ENCODE measurements at places on chromosomes 4 and X.

DNA sequence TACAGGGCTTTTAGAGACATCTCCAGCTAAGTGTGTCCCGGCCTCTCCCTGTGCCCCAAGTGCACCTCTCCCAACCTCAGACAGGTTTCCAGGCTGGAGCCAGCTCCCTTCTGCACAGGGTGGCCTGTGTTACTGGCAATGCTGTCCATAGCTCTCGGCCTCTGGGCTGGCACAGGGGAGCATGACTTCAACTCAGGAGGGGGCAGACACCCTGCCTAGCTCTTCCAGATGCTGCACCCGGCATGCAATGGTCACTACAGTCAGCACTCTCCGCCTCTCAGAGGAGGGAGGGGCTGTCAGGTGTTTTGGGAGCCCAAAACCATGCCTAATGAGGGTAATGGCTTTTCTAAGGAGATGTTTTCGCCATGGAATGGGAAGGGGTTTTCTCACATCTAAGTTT, 2.4 kb upstream of the IRAK1 start:
- ATAC-seq: no peak

DNA sequence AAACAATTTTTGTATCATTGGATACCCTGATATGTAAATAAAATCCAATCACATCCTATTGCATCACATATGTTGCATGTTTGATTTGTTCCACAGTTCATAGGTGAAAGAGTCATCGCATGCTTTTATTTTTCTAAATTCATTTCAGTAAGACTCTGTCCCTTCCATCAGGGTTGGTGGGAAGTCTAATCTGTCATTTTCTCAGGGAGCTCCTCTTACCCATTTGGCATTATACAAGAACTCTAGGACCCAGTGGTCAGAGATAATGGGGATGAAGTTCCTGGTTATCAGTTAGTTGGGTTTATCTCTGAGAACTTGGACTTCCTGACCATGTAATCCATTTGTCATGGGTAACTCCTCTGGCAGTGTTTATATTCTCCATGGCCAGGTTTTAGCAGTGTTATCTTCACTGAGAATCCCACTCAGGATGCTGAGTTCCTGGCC, 227.1 kb upstream of the JADE1 start:
- ATAC-seq: no peak

DNA sequence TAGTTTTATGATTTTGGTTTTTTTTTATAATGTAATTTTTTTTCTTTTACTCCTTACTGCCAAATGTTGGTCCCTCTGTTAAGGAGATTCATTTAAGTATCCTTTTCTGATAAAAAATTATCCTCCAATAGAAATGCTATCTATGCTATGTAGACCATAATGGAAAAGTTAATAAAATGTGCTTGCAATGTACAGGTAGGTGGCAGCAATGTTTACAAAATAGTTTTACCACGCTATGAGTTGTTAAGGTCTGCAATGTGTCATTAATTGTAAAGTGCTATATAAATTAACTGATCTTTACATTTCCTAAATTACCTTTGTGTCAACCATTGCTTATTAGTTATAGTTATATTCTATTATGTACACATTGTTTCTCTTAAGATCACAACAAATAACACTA, 3.8 kb upstream of the CENPC start:
- ATAC-seq: no peak

GRCh38 chrX:12383196-12383595, 244.9 kb downstream of the FRMPD4 start:
- no peak for ATAC-seq

DNA sequence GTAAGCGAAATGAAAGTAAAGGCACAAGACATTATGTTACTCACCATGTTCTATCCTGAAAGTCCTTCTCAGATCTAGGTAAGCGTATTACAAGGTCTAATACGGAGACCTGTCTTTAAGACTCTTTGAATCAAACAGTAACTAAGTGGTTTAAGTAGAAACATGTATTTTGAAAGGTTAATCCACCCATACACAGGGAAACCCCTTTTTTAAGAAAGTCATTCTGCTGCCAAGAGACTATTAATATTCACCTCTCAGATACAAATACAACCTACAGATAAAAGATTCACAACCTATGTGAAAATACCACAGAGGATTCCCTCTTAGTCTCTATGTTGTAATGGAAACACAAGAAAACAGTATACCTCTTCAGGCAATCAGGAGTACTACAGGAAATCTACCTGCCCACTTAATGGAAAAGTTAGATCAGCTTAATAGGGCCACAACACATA, 63.2 kb upstream of the TNIP3 start:
- no peak for ATAC-seq

DNA sequence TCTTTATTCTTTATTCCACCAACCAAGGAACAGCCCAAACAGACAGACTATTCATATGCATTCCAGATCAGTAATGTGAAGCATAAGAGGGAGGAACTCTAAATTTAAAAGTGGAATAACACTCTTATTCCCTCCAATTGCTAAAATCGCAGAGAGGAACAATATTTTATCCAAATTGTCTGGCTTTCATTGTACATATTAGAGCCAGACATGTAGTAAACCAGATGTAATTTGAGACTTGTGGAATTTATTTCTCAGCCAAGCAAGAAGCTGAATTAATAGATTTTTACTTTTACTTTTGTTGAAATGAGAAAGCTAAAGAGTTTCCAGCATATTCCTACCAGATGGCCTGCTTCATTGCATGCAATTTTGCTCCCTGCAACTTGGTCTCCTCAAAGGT, 674.6 kb upstream of the SLIT2 start:
- no peak for ATAC-seq

GRCh38 chr4:26984896-26985295, 124.3 kb downstream of the STIM2 start:
- no peak for ATAC-seq

GRCh38 chr4:128660361-128661215, 148.9 kb upstream of the JADE1 start:
- ATAC-seq: no peak

DNA sequence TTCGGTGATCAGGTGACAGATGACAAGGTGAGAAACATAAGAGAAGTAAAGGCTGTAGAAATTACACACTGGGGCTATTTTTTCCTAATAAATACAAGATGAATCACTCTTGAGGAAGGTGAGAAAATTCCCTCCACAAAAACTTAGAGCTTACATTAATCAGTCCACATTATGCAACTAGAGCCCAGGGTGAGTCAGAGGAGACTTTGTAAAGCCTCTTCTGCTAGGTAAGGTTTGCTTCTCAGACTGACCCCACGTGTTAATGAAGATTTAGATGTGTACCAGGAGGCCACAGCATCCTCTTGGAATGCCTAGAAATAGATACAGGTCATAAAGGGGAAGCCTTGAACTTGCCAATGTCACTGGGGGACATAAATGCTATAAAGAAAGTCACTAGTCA, 396.0 kb upstream of the SMIM31 start:
- ATAC-seq: no peak

- ATAC-seq: no peak
Observed at GRCh38 chr4:113293674-113294073, 244.2 kb downstream of the ANK2 start.

- ATAC-seq: no peak
Observed at GRCh38 chr4:108890484-108890881, 127.6 kb upstream of the ETNPPL start.

GRCh38 chrX:38473701-38474100, 87.6 kb upstream of the TSPAN7 start:
- no peak for ATAC-seq

DNA sequence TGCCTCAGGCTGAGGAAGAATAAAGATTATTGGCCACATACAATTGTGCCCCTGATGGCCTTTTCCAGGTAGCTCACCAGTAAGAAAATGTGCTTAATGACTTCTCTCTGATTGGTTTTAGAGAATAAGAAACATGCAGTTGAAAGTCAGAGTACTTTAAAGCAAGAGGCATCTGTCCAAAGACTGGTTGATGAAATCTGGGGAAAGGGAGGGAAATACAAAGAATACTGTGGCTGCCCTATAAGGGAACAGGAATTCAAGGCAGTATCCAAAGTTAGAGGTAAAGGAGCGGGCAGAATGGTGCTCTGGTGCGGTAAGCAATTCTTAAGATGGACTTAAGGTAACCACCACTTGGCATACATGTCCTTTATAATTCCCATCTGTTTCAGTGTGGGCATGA, 11.4 kb downstream of the PBDC1 start:
- no peak for ATAC-seq

- no peak for ATAC-seq
Observed at GRCh38 chr4:86898562-86898961, 6.3 kb upstream of the C4orf36 start.

DNA sequence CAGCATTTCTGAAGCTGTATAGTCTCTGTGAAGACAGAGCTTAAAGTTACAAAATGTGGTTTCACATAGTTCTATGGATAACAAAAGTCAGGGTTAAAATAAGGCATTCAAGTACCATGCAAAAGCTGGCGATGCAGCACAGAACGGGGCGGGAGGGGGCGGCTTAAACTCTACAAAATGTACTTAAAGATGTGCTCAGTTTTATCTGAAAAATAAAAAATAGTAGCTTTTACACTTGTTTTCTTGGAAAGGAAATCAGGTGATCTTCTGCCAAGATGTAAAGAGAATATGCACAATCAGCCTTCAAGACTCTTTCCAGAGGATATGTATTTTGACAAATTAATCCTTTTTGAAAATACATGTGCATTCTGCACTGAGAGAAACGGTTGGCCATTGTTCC, 301.7 kb upstream of the EMCN start:
- no peak for ATAC-seq

GRCh38 chr4:114400531-114400930, 198.1 kb upstream of the UGT8 start:
- no peak for ATAC-seq

DNA sequence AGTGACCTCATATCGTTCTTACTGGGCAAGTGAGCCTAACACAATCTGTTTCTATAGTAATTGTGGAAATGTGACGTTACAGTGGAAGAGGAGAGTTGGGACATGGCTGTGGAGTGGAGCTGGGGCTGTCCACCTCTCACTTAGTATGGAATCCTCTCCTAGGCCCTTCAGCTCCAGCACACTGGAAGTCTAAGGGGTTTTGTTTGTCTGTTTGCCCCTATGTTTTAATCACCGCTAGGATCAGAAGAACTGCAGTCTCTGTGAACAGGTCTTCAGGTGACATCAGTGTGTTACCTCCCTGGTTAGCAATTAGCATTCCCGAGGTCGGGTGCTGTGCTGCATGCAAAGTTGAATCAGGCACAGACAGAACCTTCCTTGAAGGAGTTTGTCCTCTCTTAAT, 49.3 kb upstream of the CLDN34 start:
- no peak for ATAC-seq

- no peak for ATAC-seq
Observed at GRCh38 chr4:123291329-123291728, 105.3 kb upstream of the SPRY1 start.

- no peak for ATAC-seq
Observed at GRCh38 chr4:90165883-90166282, 38.7 kb downstream of the CCSER1 start.

DNA sequence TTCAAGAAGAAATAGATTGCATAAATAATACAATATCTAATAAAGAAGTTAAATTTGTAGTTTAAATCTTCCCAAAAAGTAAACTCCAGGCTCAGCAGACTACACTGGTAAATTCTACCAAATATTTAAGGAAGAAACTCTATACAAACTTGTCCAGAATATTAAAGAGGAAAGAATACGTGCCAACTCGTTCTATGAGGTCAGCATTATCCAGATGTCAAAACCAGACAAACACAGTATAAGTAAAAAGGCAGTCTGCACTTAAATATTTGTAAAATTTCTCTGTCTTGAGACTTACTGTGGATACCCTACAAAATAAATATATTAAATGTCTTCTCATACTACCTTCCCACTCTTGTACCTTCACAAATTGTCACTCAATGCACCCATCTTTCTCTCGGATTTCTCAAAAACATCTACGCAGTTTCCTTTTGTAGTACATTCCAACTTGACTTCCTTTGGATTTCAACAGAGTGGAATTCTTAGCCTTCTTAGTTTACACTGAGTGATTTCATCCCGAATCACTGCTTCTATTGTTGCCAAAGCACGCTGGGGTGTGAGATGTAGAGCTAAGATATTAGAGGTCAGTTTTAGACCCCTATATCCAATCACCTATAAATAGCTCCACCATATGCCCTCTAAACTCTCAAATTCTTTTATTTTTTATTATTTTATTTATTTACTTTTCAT, 71.6 kb upstream of the MAB21L2 start:
- ATAC-seq: no peak

GRCh38 chr4:69025191-69025998, 70.9 kb upstream of the UGT2B7 start:
- ATAC-seq: no peak

DNA sequence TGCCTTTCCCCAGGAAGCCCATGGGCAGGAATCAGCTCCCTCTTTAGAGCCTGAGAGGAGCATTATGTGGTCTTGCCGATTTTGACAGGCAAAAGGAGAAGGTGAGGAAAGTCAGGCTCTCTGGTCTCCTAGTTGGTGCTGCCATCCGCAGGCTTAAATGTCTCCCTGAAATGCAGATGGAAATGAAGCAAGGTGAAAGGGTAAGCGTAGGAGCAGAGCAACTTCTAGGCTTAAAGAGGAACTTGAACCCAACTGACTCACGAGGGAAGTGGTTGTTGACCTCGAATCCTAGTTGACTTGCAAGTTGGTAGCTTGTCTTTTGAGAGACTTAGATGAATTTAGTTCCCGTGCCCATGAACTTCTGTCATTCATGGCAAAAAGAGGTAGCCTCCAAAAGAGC, 205.9 kb downstream of the PTTG2 start:
- no peak for ATAC-seq

DNA sequence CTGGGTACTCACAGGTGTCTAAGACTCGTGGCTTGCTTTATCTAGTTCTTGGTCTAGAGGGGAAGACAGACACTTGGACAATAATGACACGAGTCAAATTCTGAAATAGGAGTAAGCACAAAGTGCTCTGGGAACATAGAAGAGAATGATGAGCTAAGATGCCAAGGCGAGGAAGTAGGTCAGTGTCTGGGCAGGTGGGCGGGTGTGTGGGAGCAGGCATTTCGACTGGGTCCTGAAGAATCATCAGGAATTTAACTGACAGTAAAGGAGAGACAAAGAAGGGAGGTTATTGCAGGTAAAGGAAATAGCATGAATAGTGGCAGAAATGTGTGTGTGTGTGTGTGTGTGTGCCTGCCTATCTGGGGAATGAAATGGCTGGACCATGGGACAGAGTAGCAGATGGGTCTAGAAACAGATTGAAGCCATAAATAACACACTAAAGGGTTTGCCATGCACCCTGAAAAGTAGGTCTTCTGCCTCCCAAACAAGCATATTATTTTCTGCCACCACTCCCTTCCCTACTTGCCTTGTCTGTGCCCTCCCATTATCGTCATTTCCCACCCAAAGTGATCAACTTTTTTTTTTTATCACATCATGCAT, 58.4 kb upstream of the SLC25A43 start:
- no peak for ATAC-seq

GRCh38 chrX:34956916-34957315, 14.3 kb downstream of the FAM47B start:
- no peak for ATAC-seq

GRCh38 chr4:168864821-168865541, 145.1 kb downstream of the CBR4 start:
- ATAC-seq: no peak

DNA sequence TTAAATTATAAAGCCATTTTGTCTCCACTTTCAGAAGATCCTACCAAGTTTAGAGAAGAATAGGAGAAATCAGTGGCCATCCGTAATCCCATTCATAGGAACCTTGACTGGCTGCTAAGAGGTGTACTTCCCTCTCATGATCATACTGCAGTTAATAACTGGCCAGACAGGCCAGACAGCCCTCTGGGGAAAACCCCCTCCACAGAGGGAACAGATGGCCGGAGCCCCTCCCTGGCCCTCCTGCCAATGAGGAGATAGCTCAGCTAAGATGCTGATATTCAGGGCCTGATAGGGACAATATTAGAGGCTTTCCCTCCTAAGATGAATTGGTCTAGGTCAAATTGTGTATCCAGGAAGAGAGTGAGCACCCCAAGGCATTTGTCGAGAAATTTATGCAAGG, 200.0 kb upstream of the MAOA start:
- ATAC-seq: no peak
